AG08395 (cell line): ENCODE measurements at places on chromosomes 6 and 20.

- DNase-seq, result no peak
These were observed 15.4 kb upstream of the ERVFRD-1 start for GRCh38 chr6:11126876-11127275.

DNA sequence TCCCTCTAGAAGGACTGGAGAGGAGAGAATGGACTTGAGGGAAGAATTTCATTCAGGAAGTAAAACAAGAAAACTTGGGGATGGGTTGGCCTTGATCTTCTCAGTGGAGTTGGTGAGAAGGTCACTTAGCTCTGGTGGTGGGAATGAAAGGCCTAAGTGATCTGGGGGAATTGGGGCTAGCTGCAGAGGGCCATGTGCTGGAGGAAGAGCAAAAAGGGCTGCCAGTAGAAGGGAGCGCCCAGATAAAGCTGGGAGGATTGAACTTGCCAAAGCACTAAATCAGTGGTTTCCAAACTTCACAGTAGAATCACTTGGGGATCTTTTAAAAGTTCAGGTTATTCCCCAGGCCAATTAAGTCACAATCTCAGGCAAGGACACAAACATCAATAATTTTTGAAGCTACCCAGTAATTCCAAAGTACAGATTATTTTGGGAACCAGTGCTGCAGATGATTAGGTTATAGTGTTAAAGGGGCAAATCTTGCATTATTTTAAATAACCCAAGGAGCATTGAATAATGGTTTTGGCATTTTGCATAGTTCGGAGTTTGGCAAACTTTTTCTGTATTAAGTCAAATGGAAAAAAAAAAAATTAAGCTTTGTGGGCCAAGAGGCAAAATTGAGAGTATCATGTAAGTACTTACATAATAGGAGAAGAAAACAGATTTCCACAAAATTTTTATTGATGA lies 36.5 kb upstream of the RFPL4B start:
- DNase-seq, result no peak

GRCh38 chr6:44292661-44293365 lies 20.3 kb downstream of the AARS2 start:
- DNase-seq, result no peak

DNA sequence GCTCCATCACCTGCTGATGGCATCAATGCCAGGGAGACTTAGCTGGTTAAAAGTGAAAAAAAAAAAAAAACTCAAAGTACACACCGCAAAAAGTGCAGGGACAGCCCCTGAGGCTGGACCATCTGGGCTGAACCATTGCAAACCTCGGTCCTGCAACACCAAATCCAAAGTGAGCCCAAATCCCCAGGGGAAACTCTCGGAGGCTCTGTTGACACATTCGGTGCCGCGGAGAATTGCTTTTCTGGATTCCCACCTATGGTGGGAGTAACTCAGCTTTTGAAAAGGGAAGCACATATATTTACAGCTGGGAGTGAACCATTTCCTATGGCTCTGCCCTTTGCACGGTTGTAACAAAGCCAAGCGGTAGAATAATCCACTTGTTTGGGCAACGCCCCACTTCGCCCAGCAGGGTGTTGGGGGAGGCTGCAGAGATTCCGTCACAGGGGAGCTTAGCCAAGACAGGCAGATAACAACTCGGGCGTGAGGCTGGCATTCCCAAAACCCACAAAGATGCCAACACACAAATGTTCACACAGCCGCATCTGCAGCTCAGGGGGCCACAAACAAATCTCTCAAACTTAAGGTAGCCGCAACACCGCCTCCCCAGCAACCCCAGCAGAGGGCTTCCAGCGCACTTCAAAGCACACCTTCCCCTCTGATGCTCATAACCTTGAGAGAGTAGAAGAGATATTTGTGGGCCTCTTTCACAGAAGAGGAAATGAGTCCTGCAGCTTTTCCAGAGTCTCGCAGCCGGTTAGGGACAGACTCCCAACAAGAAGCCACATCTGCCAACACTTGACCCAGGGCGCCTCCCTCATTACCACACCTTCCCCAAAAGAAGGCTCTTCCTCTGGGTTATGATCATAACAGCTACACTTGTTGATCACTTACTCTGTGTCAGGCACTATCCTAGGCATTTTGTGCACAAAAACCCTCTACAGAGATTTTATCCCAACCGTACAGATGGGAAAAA lies 11.4 kb downstream of the ZC3H12D start:
- DNase-seq, result no peak

DNA sequence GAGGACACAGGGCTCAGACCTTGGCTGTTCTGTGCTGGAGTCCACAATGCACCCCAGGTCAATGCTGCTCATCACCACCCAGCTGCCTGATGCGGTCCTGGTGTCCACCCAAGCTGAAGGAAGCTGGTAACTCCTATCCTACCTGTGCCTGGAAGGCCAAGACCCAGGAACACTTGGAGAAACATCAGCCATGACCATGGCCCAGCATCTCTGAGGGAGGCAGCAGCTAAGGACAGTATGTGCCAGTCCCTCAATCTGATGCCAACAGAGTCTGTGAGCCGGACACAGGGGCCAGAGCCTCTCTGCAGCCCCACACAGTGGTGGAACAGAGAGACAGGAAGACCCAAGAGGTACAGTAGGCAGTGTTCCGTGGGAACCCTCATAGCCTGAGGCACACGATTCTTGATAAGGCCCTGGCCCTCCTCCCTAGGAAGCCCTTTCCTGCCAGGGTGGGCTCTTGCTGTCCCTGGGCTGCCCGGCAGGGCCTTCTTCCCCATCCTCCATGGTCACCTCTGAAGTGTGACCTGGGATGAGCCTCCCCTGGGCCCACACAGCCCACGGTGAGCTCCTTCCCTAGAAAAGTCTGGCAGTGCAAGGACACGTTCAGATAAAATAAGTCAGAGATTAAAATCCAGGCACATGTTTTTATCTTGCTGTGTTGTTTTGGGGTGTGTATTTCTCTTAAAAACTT lies 170.7 kb downstream of the THBS2 start:
- no peak for DNase-seq

- peak; percentile 91 for DNase-seq
These were observed 71.8 kb upstream of the TMEM181 start for GRCh38 chr6:158488065-158488464.

- no peak for DNase-seq
These were observed 467.3 kb upstream of the IRAK1BP1 start for GRCh38 chr6:78400076-78400475.

DNA sequence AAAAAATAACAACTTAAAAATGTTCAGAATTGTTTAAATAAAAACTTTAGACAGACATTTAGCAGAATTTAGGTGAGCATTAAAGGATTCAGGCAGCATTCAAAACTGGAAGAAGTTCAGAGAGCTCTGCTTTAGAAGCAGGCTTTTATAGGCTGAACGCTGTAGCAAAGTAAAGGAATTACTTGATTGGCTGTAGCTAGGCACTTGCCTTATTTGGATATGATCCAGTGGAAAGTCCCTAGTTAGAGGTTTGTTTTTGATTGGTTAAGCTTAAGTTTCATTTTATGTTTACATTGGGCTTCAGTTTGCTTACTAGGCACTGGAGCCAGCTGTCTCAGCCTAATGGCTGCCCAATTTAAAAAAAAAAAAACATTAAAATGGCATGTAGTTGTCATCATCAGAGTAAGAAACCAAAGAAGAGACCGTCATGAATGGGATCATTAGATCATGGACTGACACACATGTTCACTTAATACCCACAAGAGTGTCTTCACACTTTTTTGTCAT lies 65.1 kb downstream of the CBFA2T2 start:
- peak; percentile 68 for DNase-seq

GRCh38 chr20:33917831-33918525 lies 75.7 kb upstream of the RALY start:
- DNase-seq, result no peak

DNA sequence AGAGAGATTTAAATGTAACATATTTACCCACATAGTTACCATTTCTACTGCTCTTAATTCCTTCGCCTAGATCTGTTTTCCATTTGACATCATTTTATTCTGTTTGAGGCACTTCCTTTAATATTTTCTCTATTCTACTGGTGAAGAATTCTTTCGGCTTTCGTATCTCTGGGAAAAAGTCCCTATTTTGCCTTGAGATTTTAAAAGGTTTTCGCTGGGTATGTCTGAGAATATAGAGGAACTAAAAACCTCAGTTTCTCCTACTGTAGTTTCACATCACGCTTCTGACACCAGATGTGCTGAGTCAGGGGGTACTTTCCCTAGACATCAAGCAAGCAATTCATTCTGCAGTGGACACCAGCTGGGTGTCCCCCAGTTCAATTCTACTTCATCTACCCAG lies 61.7 kb downstream of the E2F3 start:
- DNase-seq, result no peak

GRCh38 chr6:24927277-24927955 lies 8.3 kb downstream of the RIPOR2 start:
- DNase-seq, result no peak

DNA sequence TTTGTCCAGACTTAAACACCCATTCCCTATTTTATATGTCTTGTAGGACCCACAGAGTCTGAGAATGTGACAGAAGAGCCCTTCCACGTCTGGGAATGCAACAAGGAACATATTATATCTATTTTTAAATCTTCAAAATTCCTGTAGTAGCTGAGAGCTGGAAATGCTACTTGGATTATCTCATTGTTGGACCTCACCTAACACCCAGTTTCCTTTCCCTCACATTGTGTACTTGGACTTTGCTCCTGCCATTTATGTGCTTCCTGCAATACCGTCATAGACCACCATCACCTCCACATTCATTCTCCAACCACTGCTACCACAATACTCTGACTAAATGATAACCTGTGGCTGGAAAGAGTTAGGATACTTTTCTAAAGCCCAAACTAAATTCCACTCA lies 335.4 kb downstream of the COL12A1 start:
- DNase-seq, result no peak

- no peak for DNase-seq
These were observed 429.9 kb upstream of the ARID1B start for GRCh38 chr6:156347246-156347645.

DNA sequence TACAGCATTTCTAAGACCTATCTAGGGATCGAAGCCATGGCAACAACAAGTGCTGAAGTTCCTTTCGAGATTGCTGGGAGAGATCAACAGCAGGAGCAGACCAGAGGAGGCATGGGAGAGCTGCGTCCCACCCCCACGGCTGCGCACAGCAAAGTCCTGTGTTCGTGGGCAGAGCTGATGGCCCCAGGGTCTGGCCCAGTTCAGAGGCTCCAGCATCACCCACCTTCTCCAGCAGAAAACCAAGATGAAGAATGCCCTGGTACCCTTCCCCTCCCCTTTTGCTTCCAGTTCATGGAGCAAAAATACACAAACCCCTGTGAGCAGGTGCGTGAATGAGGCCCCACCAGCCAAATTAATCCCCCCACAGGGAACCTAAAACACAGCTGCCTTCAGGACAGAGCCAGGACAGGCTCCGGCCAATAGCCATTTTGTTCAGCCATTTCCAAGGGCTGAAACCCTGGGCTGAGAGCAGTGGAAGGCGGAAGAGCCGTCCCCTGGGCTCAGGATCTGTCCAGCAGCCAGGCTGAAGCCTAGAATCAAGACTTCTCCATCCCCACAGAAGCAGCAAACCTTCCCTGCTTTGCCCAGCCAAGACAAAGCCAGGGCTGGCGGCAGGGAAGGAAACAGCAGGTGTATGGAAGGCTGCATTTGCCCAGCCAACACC lies 102.8 kb downstream of the PREX1 start:
- no peak for DNase-seq

- DNase-seq, result no peak
These were observed 4.3 kb downstream of the RPS12 start for GRCh38 chr6:132818404-132819359.

GRCh38 chr6:32127409-32127716 lies 683 bp downstream of the ATF6B start:
- no peak for DNase-seq

DNA sequence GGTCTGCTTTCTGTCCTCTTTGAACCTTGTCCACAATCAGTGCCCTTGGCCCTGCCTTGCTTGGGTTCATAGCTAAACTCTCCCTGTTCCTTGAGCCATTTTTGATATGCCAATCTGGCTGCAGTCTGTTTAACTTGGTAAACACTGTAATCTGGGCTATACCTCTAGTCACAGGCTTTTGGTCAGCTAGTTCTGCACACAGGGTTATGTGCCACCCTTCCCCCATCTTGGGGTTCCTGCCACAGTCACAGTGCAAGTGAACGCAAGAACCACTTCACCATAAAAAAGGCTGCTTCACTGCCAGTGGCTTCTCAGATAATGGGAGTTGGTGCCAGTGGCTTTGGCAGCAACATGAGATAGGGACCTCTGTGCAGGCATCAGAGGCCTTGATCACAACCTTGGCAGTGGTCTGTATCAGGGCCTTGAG lies 10.9 kb upstream of the ATRN start:
- DNase-seq, result no peak

DNA sequence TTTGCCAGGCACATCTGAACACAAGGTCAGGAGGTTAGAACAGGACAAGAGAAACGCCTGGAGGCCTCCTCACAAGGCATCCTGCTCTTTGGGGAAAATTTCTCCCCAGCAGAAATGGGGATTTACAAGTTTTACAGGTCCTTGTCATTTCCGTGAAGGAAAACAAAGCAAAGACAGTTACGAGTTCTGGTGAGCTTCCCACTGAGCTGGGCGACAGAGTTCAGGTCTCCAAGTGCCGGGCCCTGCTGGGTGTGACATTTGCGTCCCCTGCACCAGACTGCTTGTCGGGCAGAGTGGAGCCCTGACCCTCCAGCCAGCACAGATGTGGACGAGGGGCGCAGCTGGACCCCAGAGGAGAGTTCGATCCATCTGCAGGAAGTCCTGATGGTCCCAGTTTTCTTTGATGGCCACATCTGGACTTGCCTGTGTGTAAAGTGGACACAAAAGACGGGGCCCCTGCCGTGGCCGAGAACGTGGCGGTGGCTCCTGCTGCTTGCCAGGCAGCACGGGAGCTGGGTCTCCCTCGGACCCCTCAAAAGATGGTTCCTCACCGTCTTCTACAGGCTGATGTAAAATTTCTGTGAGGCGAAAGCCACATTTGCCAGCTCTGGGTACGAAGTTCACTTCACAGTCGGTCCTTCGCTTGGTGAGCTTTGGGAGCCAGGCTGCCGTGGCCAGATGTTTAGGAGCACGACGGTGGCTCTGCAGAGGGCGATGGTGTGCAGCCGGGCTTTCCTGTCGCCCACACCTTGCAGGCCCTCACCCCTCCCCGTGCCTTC lies 5.2 kb upstream of the ADRM1 start:
- DNase-seq, result no peak

- no peak for DNase-seq
These were observed 8.1 kb upstream of the CCN5 start for GRCh38 chr20:44707018-44707579.

DNA sequence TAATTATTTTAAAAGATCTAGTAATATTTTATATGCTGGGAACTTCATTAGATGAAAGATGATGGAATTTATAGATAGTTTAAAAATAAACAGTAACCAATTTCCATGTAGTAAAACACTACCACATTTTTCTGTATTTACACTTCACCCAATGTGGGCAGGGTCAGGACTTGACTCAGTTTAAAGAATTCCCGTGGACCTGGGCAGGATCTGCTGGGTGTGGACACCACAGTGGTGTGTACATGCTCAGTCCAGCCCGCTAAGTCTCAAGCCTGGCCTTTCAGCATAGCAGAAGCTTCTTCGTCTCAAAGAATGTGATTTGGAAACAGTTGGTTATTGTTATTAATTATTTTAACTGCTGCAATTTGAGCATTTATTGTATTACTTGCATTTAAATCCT lies 364.2 kb downstream of the SYNE1 start:
- DNase-seq, result peak; percentile 50
